ENCODE measurements at places on chromosomes 5 and 9. TPM values are rescaled to one million over a fixed set of nuclear protein-coding genes. Genes with fewer than 3 reads are reported as not detected.
A peak's percentile ranks its signal among the peaks of the same experiment; 100 is the strongest.

DNA sequence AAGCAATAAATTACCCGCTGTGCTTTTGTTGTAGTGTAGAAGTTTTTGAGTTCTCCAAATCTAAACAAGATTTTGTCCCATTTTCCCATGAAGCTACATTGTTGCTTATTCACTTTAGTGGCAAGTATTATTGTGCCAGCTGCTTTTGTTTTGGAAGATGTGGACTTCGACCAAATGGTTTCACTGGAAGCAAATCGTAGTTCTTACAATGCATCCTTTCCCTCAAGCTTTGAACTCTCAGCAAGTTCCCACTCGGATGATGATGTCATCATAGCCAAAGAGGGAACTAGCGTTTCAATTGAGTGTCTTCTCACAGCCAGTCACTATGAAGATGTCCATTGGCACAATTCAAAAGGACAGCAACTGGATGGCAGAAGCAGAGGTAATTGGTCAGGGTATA lies 10.9 kb downstream of the MFAP3 start:
- no peak for DNase-seq

GRCh38 chr5:9790276-9790675 lies 160.1 kb upstream of the TAS2R1 start:
- DNase-seq = no peak

DNA sequence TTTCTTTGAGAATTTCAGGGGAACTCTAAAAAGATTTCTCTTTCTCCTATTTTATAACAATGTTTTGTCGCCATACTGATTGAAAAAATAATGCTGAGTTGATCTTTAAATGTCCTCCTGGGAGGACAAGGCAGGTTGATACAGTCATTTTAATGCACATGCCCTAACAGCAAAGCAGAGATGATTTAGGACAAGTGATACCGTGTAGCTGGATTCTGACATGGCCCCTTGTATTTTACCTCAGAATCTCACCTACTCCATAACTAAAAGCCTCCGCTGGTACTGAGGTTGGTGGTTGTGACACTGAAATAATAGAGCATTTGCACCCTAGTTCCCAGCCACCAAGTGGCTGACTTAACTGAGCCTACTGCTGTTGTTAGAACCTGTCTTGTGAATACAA lies 811 bp upstream of the LRRTM2 start:
- DNase-seq = no peak

DNA sequence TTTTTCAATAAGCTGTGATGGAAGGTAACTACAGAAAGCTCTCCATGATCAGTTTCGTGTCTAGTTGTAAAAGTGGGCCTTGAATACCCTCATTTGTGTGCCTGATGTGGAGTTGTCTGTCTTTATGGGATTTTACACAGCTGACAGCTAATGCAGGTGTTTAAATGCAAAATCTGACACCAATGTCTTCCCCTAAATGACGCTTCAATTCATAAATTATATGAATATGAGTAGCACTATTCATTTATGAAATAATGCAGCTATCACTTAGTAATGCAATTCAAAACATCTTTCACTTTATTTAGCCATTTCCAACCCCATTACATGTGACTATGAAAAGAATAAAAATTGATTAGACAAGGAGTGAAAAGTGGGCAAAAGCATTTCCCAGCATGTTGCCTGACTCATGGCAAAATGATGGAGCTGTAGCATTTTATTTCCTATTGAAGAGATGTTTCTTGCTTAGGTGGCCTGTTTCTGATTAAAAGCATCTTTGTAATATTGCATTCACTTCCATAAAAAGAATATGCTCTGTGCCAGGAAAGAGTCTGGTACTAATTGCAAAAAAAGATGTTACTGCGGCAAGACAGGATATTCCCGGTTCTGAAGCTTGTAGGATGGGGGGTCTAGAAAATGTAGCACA lies 116.7 kb upstream of the HAPLN1 start:
- no peak for DNase-seq

GRCh38 chr9:104833696-104834095 lies 69.8 kb downstream of the NIPSNAP3B start:
- DNase-seq = no peak

GRCh38 chr9:99690573-99690972 lies 131.1 kb upstream of the NR4A3 start:
- no peak for DNase-seq

- DNase-seq = no peak
These were observed 45.1 kb upstream of the TRIO start for GRCh38 chr5:14097998-14098471.

- DNase-seq = no peak
These were observed 61.2 kb downstream of the VAV2 start for GRCh38 chr9:133930682-133931485.

- DNase-seq = no peak
These were observed 230.7 kb downstream of the SEMA6A start for GRCh38 chr5:116343961-116344360.

GRCh38 chr9:92781899-92782298 lies 17.3 kb upstream of the BICD2 start:
- DNase-seq = no peak

DNA sequence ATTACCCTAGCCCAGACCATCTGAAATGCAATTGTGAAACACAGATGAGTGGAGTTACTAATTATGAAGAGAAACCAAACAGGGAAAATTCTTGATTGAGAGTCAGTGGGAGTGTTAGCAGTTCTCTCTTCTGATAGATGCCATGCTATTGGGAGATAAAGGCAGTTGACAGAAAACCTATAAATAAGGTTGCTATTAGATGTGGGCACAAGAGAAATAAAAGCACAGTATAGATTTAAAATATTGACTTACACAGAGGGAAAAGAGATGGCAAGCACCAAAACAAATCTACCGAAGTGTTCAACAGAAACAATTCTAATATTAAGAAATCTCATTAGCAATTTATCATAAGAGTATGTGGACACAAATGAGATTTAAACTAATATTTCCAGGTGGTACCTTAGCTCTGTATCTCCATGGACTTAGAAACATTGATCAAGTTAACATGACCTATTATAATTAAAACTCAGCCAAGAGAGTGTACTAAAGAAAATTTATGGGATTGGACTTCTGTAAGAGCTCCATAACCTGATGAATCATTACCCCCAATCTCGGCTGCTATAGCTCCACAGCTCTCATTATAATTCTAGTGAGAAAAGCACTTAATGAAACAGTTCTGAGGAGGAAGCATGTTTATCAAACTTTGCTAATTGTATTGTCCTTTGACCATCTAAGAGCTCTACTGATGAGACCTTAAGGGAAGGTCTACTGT lies 665.0 kb upstream of the RIOK2 start:
- DNase-seq = no peak

GRCh38 chr9:104992659-104993058 lies 64.7 kb upstream of the ABCA1 start:
- DNase-seq = no peak

- no peak for DNase-seq
These were observed 324.5 kb upstream of the WWC1 start for GRCh38 chr5:167966979-167967378.

- no peak for DNase-seq
These were observed 87.8 kb upstream of the HSPA9 start for GRCh38 chr5:138663009-138663408.

GRCh38 chr5:133142782-133143181 lies 91.0 kb downstream of the HSPA4 start:
- no peak for DNase-seq

DNA sequence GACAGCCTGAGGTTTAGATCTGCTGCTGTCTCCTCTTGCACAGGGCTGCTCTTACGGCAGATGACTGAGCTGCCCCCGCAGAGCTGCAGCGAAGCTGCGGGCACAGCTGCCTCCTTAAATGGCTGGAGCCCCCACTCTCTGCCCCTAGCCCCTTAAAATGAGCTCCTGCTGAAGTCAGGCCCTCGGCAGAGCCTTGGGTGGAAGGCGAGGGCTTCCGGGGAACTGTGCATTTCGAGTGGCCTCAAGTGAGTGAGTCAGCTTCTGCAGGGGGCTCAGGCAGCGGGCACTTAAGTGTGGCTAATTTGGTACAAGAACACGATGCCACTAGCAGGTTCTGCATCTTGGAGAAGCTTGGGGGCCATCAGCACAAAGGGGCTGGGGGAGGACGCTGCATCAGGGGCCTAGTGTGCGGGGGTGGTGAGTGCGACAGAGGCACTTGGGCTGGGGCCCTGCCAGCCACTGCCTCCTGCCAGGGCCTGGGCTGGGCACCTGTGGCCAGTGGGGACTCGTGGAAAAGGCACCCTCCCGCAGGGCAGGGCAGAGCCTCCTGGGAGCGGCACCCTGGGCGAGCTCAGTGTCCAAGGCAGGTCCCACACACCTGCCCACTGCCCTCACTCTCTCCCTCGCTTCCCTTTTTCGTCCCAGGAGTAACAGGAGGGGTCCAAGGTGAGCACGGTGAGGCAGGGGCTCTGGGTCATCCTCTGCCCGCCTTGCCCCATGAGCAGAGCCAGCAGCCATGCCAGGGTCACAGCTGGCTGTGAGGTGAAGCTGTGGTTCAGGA lies 28.8 kb upstream of the RNU6ATAC start:
- no peak for DNase-seq

DNA sequence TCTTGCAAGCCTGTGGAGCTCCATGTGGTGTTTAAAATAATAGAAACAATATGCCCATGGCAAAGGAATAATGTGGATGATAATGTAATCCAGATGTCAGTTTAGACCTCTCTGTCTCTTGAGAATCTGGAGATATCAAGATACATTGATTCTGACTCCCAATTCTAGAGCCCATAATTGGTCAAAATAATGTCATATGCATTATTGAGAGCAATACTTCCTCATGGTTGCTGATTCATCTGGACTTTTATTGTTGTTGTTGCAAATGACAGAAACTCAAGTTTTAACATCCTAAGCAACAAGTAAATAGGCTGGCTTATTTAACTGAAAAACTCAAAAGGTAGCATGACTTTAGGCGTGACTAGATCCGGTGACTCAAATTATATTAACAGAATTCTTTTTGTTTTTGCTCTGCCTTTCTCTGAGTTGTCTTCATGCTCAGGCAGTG lies 152.1 kb downstream of the PCSK1 start:
- DNase-seq = no peak

- DNase-seq = no peak
These were observed 450.9 kb upstream of the ZNF608 start for GRCh38 chr5:125197321-125197720.

- DNase-seq = peak; percentile 67
These were observed 363.4 kb upstream of the SLC30A5 start for GRCh38 chr5:68730220-68730978.

DNA sequence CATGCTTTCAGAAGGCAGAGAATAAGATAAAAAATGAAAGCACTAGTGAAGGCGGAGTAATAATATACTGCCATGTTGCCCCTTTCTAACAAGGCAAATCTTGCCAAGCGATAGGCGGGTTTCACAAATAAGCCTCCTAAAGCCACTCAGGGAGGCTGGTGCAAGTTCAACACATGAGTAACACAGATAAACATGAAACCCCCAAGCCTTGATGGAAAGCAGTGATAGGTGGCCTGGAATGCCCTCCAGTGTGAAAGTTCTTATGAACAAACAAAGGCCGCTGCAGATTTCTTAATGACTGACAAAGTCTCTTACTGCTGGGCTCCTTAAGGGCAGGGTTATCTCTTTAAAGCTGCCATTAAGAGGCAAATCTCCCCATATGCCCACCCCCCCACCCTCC lies 154.7 kb downstream of the ZDHHC21 start:
- DNase-seq = no peak

- no peak for DNase-seq
These were observed 160.1 kb upstream of the SPRY4 start for GRCh38 chr5:142484821-142485387.

- peak; percentile 73 for DNase-seq
These were observed 35.9 kb upstream of the GAS1 start for GRCh38 chr9:86983249-86983619.

GRCh38 chr5:91535499-91535898 lies 152.4 kb upstream of the ARRDC3 start:
- no peak for DNase-seq

DNA sequence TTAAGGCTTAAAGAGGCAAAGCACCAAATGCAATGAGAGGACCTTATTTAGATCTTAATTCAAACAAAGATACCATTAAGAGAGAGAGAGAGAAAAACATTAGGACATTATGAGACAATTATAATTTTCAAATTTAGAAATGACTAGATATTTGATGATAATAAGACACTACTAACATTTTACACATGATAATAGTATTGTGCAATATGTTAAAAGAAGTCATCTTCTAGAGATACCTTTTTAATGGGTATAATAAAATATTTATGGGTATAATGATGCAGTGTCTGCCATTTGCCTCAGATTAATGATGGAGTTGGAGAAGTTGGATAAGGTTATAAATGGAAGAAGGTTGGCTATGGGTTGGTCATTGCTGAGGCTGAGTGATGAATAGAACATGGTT lies 21.2 kb downstream of the SPAAR start:
- DNase-seq = no peak

- no peak for DNase-seq
These were observed 581.9 kb upstream of the BRINP1 start for GRCh38 chr9:119951090-119951489.

DNA sequence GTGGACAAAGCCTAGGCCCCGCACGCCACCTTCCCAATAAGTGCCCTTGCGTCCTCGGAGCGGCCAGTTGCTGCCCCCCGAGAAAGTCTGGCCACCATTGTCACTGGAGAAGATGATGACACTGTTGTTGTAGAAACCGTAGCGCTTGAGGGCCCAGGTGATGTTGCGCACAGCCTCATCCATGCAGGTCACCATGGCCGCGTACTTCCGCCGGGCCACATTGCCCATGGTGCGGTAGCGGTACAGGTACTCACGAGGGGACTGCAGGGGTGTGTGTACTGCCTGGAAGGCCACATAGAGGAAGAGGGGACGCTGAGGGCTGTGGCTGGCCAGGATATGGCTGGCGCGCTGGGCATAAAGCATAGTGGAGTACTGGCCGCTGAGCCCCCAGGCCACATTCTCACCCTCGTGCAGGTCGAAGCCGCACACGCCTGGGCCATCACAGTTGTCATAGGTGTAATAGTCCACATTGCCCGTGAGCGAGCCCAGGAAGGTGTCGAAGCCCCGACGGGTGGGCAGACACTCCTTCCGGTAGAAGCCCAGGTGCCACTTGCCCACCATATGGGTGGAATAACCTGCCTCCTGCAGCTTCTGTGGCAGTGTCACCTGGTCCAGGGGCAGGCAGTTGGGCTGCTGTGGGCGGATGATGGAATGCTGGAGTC lies 4.6 kb downstream of the ARSI start:
- DNase-seq = no peak

Gene CYLC2
- total RNA-seq = not detected

Gene BASP1
- 18.4 TPM for total RNA-seq

Gene IFNK
- not detected for total RNA-seq

Gene UGT3A1
- not detected for total RNA-seq

Gene DMGDH
- 1.3 TPM for total RNA-seq

Gene ADAMTS16
- total RNA-seq = not detected

Gene PCDHB10
- 2.5 TPM for total RNA-seq

Gene ANKRD34B
- not detected for total RNA-seq

Gene PDE6A
- 0.08 TPM for total RNA-seq

Gene SNCAIP
- total RNA-seq = 9.5 TPM

Gene FOXD4L4
- not detected for total RNA-seq

Gene GPRIN1
- 0.22 TPM for total RNA-seq

Gene PCDHB9
- total RNA-seq = 1.7 TPM

Gene GABRA6
- total RNA-seq = not detected

Gene ADGRD2
- not detected for total RNA-seq

All from right atrium auricular region (tissue), 2 donors.